Activated CD4-positive, CD25-positive, alpha-beta regulatory T cell treated with anti-CD3 and anti-CD28 coated beads, Interleukin-2, amount 50 U/mL, for 72 hours (primary cell): ENCODE measurements at places on chromosomes 5 and 9.

- DNase-seq, result no peak
These were observed 360.0 kb upstream of the ZNF462 start for GRCh38 chr9:106502930-106503329.

- DNase-seq, result no peak
These were observed 83.9 kb downstream of the NR2F1-AS1 start for GRCh38 chr5:93497096-93497495.

GRCh38 chr5:24703934-24704333, 59.2 kb upstream of the CDH10 start:
- DNase-seq, result no peak

DNA sequence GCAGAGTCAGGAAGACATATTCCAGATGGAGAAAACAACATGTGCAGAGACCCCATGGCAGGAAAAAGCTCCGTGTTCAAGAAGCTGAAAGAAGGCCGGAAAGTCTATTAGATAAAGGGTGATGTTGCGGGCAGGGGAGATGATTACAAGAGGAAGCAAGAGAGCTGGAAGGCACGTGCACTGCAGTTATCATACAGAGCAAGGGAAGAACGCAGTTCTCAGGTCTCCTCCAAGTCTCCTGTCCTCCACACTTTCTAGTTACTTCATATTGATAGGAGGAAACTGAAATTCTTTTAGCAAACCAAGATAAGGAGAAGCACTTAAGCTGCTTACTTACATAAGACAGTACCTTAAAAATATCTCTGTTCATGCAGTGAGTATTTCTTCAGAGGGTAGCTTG, 58.3 kb upstream of the PLPP6 start:
- no peak for DNase-seq

DNA sequence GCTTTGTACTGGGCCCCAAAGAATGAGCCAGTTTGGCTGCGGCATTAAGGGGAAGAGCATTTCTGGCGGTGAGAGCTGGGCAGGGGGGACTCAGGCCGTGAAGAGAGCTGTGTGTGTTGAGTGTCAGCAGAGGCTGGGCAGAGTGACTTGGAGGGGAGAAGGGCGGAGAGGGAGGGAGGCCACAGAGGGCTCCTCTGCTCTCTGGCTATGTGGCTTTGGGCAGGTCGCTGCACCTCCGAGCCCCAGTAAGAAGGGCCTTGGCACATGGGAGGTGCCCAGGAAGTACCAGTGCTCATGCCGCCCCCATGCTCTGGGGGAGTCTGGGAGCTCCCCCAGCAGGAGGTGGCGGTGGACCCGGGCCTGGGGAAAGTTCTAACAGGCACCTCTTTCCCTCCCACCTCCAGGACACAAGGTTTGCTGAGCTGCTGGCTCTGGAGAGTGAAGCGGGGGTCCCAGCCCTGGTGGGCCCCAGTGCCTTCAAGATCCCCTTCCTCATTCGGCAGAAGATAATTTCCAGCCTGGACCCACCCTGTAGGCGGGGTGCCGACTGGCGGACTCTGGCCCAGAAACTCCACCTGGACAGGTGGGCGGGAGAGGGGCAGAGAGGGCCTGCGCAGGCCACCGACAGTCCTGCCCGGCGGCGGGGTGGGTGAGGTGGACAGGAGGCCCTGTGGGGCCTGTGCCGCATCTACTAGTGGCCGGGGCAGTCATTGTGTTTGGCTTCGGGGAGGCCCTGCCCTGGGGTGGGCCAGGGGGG, 20.1 kb downstream of the HK3 start:
- DNase-seq, result no peak

DNA sequence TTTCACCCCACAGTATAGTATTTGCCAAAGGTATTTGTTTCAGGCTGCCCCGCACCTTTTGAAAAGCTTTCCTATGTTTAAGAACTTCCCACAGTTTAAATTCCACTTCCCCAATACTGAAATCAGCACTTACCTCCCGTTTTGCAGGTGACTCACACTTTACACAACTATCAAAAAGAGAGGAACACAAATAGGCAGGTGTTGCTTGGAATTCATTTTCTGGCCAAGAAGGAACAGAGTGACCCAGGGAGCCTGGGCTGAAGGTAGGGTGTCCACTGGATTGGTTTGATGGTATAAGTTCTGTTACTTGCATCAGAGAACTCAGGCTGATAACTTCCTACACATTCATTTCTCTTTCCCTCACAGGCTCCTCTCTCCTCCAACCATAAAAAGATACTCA, 60.1 kb upstream of the SLC30A5 start:
- DNase-seq, result no peak

- no peak for DNase-seq
These were observed 1.1 kb downstream of the NTNG2 start for GRCh38 chr9:132162764-132163456.

DNA sequence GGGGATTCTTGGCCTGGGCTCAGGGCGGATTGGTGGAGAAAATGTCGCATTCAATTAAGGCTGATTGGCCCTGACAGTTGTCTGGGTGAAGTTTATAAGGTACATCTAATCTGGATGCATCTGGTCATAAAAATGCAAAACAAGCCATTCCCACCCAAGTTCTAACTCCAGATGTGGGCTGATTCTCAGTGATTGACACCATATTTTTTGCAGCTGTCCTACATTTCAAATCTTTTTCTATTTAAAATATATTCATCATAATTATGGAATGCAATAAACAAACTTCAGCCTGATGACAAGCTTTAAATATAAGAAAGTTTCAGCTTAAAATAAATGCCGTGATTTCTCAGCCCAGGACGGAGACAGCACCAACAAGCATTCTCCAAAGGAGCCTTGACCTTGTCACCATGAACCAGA, 146.4 kb upstream of the SMIM23 start:
- DNase-seq, result no peak

- DNase-seq, result no peak
These were observed 41.4 kb upstream of the BOD1 start for GRCh38 chr5:173657741-173658356.

GRCh38 chr5:119409235-119409815, 43.0 kb upstream of the HSD17B4 start:
- no peak for DNase-seq

GRCh38 chr9:88539246-88539645, 4.3 kb downstream of the NXNL2 start:
- no peak for DNase-seq
